ENCODE measurements at places on chromosomes 7 and 10.
A peak's percentile ranks its signal among the peaks of the same experiment; 100 is the strongest.

GRCh38 chr7:45869426-45869825, 3.5 kb downstream of the CCDC201 start:
- no peak for DNase-seq

DNA sequence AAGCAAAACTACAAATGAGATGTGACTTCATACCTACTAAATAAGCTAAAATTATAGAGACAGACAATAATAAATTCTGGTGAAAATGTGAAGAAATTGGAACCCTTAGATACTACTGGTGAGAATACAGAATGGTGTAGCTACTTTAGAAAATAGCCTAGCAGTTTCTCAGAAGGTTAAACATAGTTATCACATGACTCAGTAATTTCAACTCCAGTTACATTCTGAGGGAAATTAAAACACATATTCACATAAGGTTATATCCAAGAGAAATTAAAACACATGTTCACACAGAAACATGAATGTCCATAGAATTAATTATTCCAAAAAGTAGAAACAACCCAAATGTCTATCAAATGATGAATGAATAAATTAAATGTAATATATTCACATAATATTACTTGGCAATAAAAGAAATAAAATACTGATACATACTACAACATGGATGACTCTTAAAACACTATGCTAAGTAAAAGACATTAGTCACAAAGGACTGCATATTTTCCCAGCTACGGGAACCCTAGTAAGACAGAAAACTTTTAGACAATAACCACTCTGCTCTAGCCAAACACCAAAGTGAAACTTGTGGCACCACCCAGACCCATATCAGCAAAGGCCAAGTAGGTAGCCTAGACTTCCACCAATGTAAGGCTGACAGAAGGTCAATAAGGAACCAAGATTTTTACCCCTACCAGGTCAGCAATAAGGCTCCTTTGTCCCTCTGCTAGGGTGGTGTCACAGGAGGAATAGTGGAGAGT, 25.1 kb downstream of the SLC25A40 start:
- no peak for DNase-seq

DNA sequence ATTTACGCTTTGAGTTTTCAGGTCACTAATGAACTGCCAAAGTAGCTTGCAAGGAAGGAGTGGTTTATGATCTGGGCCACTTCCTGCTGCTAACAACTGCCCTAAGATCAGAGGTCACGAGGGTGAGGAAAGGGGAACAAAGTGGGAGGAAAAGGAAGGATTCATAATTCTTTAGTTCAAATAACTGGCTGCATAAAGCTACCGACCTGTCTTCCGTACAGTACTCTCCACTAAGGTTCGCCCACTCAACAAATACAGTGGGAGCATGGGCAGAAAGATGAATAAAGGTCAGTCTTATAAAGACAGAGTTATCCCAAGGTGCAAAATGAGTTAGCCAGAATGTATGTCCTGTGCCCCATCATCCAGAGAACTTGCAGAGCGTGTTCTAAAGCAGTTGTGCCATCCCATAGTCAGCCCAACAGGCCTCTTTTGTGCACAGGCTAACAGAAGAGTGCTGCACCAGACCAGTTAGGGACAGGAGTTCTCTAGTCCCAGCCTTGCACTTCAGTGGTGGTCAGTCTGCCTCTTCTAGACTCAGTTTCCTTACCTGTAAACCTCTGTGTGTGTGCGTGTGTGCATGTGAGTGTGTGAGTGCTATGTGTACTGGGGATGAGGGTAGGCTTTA, 65.9 kb downstream of the CREB3L2 start:
- no peak for DNase-seq

DNA sequence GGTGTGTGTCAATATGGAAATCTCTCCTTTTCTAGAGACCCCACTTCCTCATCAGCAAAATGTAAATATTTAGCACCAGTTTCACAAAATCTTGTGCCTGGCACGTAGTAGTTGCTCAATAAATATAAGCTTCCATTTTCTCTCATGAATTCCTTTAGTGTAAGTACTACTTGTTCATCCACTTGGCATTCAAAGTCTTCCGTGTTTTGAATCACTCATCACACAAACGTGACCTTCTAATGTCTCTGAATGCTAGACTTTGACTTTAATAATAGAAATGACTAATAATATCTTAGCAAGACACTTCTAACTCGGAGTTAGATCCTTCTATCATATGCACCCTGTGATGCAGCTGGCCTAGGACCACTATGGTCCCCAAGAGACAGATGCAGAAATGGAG, 168.7 kb upstream of the ZNF32 start:
- no peak for DNase-seq

DNA sequence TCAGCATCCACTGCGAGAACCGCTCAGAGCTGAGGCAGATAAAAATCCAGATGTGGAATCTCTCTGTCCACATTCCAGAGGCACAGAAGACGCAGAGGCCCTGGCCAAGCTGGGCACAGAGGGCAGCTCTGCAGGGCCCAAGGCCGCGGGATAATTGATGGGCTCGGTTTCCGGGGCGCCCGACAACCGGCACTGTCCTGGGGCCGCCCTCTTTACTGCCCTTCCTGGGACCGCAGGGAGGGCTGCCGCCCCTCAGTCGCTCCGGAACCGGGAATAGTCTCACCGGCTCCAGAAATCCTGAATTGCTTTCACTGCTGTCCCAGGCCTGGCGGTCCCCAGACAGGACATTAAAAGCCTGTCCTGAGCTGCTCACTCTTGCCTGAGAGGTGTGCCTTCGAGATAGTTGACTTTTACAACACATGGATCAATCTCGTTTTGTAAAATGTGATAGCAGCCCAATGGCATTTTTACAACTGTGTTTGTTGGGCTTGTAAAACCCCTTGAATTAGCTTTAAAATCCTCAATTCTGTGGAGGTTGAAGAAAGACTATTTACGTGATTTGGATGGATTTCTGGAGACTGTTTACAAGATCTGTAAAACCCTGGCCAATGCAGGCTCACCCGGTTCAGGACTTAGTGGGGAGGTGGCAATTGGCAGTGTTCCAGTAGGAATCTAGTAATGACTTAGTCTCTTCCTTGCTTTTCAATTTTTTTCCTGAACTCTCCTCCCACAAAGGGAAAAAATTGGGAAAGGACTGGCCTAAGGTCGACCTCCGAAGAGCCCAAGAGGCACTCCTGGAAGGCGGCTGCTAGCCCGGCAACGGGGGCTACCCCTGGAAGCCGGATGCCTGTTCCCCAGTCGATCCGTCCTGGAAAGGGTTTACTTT, 1.4 kb upstream of the HOXA6 start:
- DNase-seq = no peak

DNA sequence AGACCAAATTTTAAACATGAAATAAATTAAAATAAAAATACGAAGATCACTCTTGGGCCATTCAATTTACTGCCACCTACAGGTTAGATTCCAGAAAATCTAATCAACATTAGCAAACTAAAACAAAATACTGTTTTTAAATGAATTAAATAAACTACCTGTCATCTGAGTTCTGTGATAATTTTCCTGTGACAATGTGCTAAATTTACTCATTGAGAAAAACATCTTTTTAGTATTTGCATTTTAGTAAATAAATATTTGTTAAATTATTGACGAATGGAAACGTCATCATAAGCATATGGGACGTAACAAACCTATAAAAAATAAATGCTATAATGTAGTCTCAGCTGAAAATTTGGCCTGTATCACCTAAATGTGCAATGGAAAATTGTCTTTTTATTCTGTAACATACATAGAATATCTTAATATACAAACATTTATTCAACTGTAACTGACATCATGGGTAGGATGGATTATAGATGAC, 72.1 kb downstream of the ITGB8 start:
- no peak for DNase-seq

DNA sequence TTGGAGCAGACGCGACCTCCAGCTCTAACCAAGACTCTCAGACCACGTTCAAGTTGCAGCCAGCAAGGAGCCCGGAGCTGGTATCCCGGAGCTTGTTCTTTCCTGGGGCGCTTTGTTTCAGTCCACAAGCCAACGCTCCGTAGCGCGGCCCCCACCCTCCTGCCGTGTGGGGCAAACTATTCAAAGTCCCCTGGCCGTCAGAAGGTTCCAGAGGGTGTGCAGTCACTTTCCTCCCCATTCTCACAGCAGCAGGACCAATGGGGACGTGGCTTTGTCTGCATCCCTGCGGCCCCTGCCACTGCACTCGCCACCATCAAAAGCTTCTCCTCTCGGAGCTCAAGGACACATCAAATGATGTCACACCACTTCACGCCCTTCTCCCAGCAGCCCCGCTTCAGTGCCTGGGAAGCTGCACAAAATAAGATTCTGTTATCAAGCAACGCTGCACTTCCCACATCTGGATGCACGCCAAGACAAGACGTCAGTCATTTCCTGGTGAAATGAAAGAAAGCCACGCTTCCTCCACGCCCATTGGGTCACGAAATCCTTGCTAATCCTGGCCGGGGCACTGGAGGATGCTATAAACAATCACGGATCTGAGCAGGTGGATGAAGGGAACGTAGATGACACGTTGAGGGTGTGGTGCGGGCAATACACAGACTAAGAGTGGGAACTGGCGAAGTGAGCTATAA, 348.2 kb downstream of the PTPRN2 start:
- no peak for DNase-seq

- no peak for DNase-seq
Observed at GRCh38 chr7:55348502-55348901, 16.6 kb upstream of the LANCL2 start.

DNA sequence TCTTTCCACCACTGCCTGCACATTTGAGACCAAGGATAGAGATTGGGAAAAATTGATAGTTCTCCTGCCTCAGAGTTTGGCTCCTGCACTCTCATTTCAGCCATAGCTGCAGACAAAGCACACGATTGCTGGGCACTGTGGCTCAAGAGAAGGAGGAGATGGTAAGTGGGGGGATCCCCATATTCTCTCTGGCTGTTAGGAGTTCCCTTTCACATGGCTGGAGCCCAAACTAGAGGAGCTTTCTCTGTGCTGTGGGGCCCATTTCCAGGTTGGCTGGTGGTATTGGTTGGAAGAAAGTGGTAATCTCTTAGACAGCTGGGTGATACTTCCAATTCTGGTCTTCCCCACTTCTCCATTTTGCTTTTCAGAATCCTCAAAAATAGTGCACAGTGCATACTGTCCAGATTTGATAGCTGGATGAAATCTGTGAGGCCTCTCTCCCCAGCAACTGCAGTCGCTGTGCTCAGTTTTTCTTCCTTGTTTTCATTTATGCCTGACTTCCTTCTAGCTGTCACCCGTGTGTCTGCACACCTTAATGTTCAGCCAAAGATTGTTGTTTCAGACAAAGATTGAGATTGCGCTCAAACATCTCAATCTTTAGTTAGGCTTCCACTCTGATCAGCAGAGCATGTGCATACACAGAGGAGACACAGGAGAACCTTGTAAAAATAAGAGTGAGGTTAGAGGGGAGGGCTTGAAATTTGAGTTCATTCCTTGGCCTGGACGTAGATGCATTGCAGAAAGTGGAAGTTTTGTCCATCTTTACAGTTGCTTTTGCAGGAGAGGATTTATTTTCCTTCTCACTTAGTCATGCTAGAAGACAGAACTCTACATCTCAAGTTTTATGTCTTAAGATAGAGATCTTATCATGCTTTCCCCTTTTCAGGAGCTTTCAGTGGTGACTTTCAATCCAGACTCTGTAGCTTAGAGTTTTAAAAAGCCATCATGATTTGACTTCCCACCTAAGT, 28.6 kb downstream of the RABGEF1 start:
- no peak for DNase-seq

- peak; percentile 43 for DNase-seq
Observed at GRCh38 chr7:20783700-20784387, 2.8 kb downstream of the SP8 start.

- DNase-seq = no peak
Observed at GRCh38 chr7:15874774-15875173, 188.3 kb upstream of the MEOX2 start.

DNA sequence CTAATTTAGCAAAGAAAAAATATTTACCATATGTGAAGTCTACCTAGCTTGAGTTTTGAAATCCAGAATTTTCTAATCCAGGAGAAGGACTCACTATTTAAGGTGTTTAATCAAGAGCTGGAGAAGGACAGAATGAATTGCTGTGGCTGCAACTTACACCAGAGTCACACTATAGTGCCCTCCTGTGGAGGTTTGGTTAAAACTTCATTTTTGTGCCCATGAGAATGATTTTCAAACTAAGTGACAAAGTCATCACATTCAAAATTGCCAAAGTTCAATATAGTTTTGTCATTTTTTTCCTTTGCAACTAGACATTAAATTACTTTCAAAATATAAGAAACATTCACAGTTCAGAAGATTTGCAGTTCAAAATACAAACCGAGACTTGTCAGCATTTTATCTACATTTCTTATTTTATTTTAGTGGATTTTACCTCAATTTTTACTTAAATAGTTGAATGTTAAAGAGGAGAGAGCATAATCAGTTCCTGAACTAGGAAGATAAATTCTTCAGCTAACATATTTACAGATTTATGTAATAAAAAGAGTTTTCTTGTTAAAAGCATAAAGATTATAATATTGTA, 70.7 kb downstream of the CABCOCO1 start:
- DNase-seq = no peak

GRCh38 chr7:132609222-132609621, 33.0 kb upstream of the PLXNA4 start:
- no peak for DNase-seq

- DNase-seq = no peak
Observed at GRCh38 chr10:66843396-66843795, 82.4 kb upstream of the LRRTM3 start.

DNA sequence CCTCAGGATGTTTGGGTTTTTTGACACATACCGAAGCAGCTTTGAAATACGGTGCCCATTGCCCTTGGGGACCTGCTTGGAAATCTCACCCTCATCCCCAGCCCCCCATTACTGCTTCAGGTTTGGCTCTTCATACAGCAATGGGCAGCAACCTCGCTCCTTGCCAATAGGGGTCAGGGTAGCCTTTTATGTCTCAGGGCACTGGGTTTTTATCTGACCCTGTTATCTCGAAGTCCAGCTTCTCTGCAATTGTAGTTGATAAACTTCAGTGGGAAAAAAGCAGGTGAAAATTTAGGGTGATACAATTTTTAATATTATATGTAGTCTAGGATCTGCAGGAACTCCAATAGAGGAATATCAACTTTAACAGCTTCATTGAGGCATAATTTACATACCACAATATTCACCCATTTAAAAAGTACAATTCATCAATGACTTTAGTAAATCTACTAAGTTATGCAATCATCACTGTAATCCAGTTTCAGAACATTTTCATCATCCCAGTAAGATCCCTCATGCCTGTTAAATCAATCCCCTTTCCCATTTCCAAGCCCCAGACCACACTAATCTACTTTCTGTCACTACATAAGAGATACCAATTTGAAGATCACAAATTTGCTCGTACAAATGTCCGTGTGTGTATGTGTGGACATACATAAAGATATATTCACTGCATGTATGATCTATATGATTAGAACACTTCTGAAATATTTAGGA, 386.2 kb downstream of the KCNMA1 start:
- DNase-seq = peak; percentile 50

DNA sequence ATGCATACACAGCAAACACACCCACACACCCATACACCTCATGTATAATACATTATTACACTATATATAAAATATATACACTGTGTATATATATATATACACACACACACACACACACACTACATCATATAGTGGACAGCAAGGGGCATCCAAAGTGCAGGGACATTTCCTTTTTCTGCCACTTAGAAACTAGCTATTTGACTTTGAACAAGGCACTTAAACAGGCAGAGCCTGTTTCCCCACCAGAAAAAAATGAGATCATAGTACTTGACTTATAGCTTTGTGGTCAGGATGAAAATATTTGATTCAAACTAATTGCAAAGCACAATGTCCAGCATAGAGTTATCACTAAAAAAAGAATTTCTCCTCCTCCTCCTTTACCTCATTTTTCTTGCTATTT, 254.3 kb upstream of the NPVF start:
- DNase-seq = no peak

- DNase-seq = no peak
Observed at GRCh38 chr10:89563861-89564478, 28.6 kb upstream of the SLC16A12 start.
